ENCODE measurements at places on chromosomes 13 and 19.
A peak's percentile ranks its signal among the peaks of the same experiment; 100 is the strongest.

- ATAC-seq: no peak
Observed at GRCh38 chr19:58349590-58349989, 3.7 kb downstream of the A1BG start.

DNA sequence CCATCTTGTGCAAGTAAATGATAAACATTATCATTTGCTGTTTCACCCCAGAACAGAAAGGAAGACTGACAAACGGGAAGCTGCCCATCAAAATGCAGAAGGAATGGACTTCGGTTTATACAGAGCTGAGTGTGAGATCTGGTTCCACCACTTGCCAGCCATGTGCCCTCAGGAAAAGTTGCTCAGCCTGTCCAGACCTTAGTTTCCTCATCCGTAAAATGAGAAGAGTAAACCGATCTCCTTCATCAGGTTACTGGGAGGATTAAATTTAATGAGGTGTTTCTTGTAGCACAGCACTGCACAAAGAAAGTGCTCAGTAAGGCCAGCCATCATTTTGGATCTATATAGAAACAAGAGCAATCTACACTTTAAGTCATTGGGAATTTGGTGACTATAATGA, 36.7 kb upstream of the SERP2 start:
- no peak for ATAC-seq

- ATAC-seq: no peak
Observed at GRCh38 chr13:85099245-85099644, 700.0 kb downstream of the SLITRK6 start.

GRCh38 chr13:68473834-68474326, 1243.7 kb upstream of the PCDH9 start:
- no peak for ATAC-seq

DNA sequence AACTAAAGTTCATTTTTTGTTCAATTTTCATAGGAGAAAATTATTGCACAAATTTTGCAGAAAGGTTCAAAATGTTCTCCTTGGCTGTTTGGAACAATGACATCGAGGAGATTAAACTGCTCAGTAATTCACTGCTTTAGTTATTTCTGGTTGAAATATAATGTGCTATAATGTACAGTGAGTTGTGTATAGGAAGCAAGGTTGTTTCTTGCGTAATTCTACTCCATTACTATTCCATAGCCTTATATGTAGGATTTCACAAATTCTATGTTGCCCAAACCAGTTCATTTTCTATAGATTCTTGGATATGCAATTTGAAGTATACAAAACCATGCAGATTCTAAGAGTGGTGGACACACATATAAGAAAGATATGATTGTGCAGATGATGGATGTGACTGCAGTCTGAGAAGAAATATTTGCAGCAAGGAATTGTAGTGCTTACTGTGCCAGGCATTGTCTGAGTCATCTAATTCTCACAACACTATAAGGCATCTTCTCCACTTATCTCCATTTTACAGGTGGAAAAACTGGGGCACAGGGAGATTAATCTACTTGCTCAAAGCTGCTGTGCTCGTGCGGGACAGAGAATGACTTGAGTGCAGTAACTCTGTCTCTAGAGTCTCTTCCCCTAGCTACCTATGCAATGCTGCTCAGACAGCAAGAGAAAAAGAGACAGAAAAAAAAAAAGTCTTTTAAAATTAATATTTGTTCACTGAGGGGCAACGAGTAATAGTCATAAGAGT, 515.5 kb downstream of the MYO16 start:
- no peak for ATAC-seq

DNA sequence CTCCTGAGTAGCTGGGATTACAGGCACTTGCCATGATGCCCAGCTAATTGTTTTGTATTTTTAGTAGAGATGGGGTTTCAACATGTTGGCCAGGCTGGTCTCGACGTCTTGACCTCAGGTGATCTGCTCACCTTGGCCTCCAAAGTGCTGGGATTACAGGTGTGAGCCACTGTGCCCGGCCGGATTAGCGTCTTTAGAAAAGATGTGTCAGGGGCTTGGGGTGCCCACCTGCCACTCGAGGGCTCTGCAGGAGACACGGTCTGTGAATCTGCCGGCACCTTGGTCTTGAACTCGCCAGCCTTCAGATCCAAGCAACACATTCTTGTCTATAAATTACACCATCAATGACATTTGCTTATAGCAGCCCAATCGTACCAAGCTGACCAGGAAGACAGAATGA, 38.8 kb upstream of the TUBGCP3 start:
- no peak for ATAC-seq

- ATAC-seq: no peak
Observed at GRCh38 chr13:64457976-64458375, 2772.2 kb downstream of the PCDH9 start.

GRCh38 chr13:102400675-102401145, 1.1 kb downstream of the FGF14 start:
- peak; percentile 6 for ATAC-seq

- no peak for ATAC-seq
Observed at GRCh38 chr19:12834976-12835757, 788 bp upstream of the RTBDN start.

DNA sequence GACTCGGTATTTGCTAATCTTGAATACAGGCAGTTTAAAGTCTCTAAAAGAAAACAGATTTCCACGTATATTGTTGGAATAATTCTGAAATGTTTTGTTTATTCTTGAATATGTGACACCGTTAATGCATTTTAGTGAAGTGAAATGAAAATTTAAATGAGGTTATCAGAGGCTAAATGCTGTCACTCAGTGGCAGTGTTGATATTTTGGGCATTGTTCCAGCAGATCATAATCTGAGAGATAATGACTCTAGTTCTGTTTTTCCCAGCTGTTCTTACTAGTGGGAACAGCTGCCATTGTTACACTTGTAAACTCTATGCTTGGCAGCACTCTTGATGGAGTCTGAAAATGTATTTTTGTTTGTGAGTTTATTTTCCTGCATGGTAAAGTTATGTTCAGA, 365.6 kb upstream of the SLC10A2 start:
- ATAC-seq: no peak

- ATAC-seq: no peak
Observed at GRCh38 chr13:48486362-48486761, 46.5 kb downstream of the RCBTB2 start.

GRCh38 chr19:51186323-51186722, 38.6 kb upstream of the CD33 start:
- no peak for ATAC-seq

- ATAC-seq: no peak
Observed at GRCh38 chr13:25489238-25489637, 117.5 kb downstream of the ATP8A2 start.

- ATAC-seq: no peak
Observed at GRCh38 chr13:44652962-44653660, 77.0 kb upstream of the TSC22D1 start.

DNA sequence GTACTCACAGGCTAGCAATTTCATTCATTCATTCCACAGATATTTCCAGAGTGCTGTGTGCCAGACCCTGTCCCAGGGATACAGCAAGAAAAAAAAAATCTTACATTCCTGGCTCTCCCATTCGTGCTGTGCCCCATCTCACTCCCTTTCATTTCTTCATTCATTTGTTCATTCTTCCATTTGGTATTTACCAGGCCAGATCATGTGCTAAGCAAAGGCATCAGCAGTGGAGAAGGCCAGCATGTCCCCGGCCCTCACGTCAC, 2.3 kb downstream of the MAP3K10 start:
- ATAC-seq: no peak

- no peak for ATAC-seq
Observed at GRCh38 chr19:18858906-18859646, 27.3 kb downstream of the UPF1 start.

- ATAC-seq: no peak
Observed at GRCh38 chr13:80962173-80962572, 621.2 kb upstream of the SPRY2 start.

DNA sequence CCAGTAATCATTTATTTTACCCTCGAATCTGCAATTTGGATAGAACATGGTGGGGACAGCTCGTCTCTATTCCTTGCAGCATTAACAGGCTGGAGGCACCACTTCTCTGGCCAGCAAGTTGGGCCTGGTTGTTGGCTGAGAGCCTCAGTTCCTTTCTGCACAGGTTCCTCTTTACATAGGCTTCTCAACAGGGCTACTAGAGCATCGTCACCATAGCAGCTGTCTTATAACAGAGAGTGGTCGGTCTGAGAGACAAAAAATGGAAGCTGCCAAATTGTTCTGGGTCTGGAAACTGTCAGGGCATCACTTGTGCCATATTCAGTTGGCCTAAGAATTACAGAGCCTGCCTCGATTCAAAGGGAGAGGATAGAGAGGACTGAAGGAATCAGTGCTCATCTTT, 86.7 kb downstream of the DNAJC15 start:
- ATAC-seq: no peak

- ATAC-seq: peak; percentile 63
Observed at GRCh38 chr19:39705578-39706188, 1.4 kb downstream of the LGALS14 start.

DNA sequence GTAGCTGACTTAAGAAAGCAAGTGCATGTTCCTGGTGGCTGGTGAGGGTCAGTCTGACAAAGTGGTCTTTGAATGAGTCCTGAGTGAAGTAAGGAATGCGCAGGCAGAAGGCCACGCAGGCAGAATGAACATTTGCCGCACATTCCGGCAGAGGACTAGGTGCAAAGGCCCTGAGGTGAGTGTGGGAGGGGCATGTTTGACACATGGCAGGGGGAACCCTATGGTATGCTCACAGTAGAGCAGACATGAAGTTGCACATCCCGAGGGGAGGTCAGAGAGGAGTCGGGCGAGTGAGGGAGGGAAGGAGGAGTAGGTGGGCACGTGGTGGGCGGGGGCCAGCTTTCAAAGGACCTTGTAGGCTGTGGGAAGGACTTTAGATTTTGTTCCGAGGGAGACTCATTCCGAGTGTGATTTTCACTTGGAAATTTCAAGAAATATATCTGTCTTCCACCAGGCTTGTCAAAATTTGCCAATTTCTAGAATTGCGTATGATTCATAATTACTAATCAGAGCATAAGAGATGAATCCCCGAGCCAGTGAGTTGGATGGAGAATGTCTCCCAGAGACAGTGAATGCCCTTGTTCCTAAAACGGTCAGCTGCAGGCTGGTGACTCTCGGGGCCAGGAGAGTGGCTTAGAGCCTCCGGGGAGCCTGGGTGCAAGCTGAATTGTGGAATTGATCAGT, 40.3 kb downstream of the ERICH6B start:
- ATAC-seq: no peak

GRCh38 chr13:108549934-108550333, 79.5 kb upstream of the MYO16 start:
- no peak for ATAC-seq

DNA sequence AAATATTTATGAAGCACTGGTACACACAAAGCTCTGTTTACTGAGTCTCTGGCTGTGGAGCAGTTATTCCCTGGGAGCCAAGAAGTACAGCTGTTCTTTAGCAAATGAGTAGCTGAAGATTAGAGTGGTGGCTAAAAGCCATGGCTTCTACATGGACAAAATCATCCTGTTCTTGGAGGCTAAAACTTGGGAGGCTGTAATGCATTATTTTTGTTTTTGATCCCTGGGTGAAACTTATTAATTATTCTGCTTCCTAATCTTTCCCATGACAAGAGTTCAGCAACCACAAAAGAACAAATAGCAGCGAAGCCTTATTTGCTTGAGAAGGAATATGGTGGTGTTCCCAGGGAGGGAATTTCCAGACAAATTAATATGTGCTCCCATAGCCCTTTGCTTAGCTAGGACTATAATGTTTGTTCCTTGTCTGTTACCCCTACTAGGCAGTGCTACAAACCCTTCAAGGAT, 109.5 kb downstream of the DCT start:
- ATAC-seq: no peak

DNA sequence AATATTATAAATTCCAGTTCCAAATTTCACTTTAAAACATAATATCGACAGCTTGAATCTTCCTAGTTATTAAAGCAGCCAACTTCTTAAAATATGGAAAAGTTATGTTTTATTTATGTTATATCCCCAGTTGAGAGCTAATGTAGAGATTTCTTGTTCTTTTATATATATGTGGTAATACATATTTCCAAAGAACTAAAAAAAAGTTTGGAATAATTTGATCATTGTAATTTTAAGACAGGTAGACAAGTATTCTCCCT, 781 bp upstream of the TBC1D4 start:
- ATAC-seq: no peak

DNA sequence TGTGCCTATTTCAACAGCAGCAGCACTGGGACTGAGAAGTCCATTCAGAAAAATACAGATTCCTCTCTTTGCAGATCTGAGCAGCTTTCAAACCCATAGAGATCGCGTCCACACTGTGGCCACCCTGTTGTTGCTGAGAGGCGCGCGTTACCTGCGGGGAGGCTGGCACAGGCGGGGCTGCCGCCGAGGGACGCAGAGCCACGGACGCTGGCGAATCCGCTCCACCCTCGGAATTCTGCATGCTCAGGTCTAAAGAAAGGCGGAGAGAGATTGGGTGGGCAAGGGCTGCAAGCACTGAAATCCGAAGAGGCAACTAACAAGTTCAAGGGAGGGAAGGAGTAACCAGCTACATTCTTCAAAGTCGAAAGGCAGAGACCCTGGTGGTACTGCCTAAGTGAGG, 63.0 kb downstream of the RFX2 start:
- ATAC-seq: no peak

- no peak for ATAC-seq
Observed at GRCh38 chr19:16442386-16443276, 29.1 kb downstream of the EPS15L1 start.

- no peak for ATAC-seq
Observed at GRCh38 chr13:43333176-43333575, 309.8 kb downstream of the DNAJC15 start.

GRCh38 chr13:111187960-111188541, 72.9 kb downstream of the ARHGEF7 start:
- peak; percentile 38 for ATAC-seq

GRCh38 chr13:30932481-30933353, at the start of gene TEX26:
Gene TEX26 (plus strand): TSS chr13:30932656. CDS start chr13:30932716, 60 bp downstream.
- no peak for ATAC-seq

DNA sequence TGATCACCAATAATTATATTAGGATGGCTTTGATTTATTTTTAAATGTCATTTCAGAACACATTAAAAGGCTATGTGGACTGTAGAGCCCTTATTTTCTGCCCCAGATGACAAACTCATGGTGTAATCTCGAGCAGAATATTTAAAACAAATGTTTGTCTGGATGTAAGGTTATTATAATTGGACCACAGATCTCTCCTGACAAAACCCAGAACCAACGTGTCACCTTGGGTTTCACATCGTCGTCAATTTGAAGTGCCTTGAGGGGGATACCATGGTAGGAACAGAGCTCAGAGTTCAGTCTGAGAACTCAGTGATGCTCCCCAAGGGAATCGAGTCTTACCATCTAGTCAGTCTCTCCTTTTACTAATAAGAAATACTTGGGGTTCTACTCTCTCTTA, 2.8 kb downstream of the SACS start:
- ATAC-seq: no peak

DNA sequence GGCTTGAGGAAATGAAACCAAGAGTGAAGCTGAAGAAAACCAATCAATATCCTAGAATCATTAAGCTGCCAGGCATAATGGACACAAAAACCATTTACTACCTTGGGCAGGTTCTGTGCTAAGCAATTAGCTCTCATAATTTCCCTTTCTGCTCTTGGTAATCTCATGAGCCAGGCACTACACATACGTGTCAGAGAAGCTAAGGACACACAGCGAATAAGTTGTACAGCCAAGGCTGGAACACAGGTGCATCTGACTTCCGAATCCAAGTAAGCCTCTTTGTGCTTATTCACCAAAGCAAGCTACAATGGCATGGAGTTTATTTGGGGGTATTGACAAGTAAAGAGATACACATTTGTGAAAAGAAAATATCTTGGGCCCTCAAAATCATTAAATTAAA, 1343.9 kb upstream of the MIR17HG start:
- ATAC-seq: no peak
